Stimulated activated CD4-positive, alpha-beta T cell treated with anti-CD3 and anti-CD28 coated beads, Interleukin-2, amount 100 ng/mL, for 24 hours (primary cell): ENCODE measurements at places on chromosomes 11 and 22.

DNA sequence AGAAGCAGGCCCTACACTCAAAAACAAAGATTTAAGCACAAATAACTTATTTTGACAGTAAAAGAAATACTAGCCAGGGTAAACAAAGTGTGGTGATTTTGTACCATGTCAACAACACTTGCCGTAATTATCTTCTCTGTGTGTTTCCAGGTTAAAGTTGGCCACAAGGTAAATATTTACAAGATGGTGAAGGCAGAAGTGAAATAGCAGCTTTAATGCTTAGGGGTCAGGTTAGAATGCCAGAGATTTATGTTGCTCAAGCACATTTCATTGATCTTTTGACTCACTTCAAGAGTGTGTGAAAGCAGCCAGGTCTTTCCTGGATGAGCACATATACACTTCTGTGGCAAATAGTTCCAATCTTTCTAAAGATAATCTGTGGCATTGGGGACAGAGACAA lies 270.2 kb upstream of the LUZP2 start:
- DNase-seq: no peak

DNA sequence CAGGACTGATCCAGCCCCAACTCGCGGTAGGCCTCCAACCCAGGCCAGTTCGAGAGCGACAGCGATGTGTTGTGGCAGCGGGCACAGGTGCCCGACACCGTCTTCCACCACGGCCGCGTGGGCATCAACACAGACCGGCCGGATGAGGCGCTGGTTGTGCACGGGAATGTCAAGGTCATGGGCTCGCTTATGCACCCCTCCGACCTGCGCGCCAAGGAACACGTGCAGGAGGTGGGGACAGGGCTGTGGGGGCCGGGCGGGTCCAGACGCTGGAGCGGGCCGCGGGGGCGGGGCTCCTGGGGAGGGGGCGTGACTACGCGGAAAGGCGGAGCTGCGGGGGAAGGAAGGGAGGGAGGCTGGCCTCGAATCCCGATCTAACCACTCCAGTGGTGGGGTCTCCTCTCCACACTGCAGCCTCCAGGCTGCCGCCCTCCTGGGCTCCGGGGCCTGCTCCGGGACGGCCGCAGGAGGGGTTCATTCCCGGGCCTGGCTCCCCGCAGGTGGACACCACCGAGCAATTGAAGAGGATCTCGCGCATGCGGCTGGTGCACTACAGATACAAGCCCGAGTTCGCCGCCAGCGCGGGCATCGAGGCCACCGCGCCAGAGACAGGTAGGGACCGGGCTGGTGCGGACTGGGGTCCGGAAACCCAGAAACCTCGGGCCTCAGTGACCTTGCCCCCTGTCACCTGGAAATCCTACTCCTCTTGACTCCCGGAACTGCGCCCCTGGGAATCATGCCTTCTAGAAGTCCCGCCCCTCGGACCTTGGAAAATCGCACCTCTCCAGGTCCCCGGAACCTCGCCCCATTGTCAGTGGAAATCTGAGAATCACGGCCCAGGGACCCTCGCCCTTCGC lies 14.9 kb downstream of the TMEM258 start:
- peak; percentile 73 for DNase-seq

DNA sequence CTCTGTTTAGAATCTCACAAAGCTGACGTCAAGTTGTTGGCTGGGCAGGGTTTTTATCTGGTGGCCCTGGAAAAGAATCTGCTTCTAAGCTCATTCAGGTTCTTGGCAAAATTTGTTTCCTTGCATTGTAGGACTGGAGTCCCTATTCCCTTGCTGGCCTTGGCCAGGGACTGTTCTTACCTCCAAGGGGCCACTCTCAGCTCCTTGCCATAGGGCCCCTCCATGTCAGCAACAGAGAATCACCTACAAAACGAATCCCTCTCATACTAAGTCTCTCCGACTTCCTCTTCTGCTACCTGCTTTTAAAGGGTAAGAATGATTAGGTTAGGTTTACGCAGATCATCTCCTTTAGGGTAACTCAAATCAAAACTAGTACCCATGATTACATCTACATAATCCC lies 63.2 kb downstream of the PARVA start:
- no peak for DNase-seq

- peak; percentile 77 for DNase-seq
These were observed 5.0 kb downstream of the DGKZ start for GRCh38 chr11:46352063-46352841.

GRCh38 chr11:83312430-83312829 lies 26.3 kb upstream of the CCDC90B start:
- DNase-seq: no peak

DNA sequence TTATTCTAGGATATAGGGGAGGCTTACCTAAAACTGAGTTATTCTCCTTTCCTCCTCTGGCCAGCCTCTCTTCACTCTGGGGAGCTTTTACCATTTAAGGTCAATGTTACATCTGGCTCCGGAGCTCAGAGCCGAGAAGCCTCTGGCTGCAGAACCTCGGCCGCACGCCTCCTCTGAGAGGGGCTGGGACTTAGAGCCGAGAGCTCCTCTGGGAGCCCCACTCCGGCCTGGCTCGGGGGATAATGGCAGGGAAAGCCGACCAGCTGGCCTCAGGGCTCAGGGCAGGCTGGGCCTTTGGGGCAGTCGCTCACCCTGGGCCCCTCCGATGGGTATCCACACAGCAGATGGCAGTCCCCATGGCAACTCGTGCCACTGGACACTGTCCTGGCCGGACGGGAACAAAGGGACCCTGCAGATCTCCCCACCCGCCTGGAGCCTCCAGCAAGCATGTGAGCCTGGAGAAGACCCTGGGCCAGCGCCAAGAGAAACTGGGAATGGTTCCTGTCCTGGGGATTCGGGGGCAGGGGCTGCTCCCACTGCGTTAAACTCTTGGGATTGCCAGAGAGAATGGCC lies at the start of gene IRAG1:
TSS of gene IRAG1 (minus strand) at position 247 of the 573 bp plus-strand sequence. CDS start at position 94, 153 bp downstream.
- DNase-seq: no peak

GRCh38 chr11:19433791-19434190 lies 193.0 kb upstream of the E2F8 start:
- no peak for DNase-seq

GRCh38 chr11:62752177-62752785 lies 1.7 kb downstream of the ZBTB3 start:
- DNase-seq: no peak

DNA sequence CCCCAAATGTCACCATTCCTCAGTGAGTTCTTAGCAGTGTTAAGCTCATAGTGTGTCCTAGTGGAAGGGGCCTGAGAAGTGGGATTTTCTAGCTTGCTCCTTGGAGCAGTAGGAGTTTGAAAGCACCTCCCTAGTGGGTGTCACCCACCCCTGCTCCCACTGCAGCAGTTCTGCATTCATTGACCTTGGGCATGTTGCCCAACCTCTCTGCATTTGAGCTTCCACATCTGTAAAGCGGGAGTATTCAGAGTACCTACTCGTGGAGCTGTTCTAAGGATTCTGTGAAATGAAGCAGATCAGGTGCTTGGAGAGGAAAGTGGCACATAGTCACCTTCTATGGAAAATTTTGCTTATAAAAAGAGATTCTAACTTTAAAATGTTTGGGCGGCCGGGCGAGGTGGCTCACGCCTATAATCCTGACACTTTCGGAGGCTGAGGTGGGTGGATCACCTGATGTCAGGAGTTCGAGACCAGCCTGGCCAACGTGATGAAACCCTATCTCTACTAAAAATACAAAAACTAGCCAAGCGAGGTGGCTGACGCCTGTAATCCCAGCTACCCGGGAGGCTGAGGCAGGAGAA lies 16.9 kb downstream of the LMO2 start:
- no peak for DNase-seq

- no peak for DNase-seq
These were observed 524 bp downstream of the MS4A8 start for GRCh38 chr11:60699936-60700335.

- no peak for DNase-seq
These were observed 908.3 kb upstream of the ANO3 start for GRCh38 chr11:25423436-25424199.
